ENCODE measurements at places on chromosomes 5 and 9. TPM values are rescaled to one million over a fixed set of nuclear protein-coding genes. Genes with fewer than 3 reads are reported as not detected.
A peak's percentile ranks its signal among the peaks of the same experiment; 100 is the strongest.

- H3K27ac ChIP-seq = no peak overlapping the region
- H3K4me3 ChIP-seq = no peak overlapping the region
- DNase-seq = no peak
- no peaks in the 10 kb centered on the region for H3K27me3 ChIP-seq
- no peaks in the 10 kb centered on the region for H3K4me1 ChIP-seq
Observed at GRCh38 chr5:72417333-72418062, 89.7 kb downstream of the ZNF366 start.

ANAPC2 gene
- 92.1 TPM for total RNA-seq

AK1 gene
- total RNA-seq = 86.8 TPM

DNA sequence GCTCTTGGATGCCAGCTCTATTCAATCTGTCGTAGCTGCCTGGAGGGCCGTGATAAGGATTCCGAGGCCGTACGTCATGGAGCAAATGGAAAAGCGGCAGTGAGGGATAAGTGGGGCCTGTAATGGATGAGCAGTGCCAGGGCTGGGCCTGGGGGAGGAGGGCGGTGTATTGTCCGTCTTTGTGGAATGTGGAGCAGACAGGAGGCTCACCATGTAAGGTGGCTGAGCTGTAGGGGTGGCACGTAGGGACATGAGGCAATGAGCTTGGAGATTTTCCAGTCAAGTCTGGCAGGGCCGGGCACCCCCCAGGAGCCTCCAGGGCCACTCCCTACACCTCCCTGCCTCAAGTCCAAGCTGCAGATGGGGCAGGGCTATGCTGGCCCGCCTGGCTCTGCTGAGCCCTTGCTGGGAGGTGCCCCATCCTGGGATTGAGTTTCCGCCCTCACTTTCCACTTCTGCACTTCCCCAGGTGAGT lies 29.2 kb downstream of the NCS1 start:
- no peaks in the 10 kb centered on the region for H3K4me1 ChIP-seq
- no peak overlapping the region for H3K4me3 ChIP-seq
- H3K27ac ChIP-seq = no peak overlapping the region
- no peaks in the 10 kb centered on the region for H3K36me3 ChIP-seq

DNA sequence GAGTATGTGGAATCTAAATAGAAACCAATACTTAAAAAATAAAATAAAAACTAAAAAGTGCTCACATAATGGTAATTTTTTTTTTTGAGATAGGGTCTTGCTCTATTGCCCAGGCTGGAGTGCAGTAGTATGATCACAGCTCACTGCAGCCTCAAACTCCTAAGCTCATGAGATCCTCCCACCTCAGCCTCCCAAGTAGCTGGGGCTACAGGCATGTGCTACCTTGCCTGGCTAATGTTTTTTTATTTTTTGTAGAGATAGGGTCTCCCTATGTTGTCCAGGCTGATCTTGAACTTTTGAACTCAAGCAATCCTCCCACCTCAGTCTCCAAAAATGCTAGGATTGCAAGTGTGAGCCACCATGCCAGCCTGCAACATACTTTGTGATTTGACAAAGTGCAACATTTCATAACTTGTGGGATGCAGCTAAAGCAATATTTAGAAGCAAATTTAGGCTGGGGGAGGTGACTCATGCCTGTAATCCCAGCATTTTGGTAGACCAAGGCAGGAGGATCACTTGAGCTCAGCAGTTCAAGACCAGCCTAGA lies 18.4 kb downstream of the AP3B1 start:
- no peaks in the 10 kb centered on the region for H3K27me3 ChIP-seq
- no peak overlapping the region for H3K4me3 ChIP-seq
- H3K27ac ChIP-seq = no peak overlapping the region

- H3K36me3 ChIP-seq = peaks cover 16% of the 10 kb centered on the region
- H3K4me1 ChIP-seq = peaks cover 9% of the 10 kb centered on the region
- H3K27me3 ChIP-seq = no peaks in the 10 kb centered on the region
- no peak overlapping the region for H3K4me3 ChIP-seq
Observed at GRCh38 chr5:95816776-95817175, 5.8 kb downstream of the GLRX start.

- H3K27ac ChIP-seq = peak overlapping the region; percentile 80
- DNase-seq = peak; percentile 88
- no peaks in the 10 kb centered on the region for H3K36me3 ChIP-seq
- H3K4me1 ChIP-seq = peaks cover 42% of the 10 kb centered on the region
Observed at GRCh38 chr5:172276214-172276613, 7.3 kb downstream of the UBTD2 start.

DNA sequence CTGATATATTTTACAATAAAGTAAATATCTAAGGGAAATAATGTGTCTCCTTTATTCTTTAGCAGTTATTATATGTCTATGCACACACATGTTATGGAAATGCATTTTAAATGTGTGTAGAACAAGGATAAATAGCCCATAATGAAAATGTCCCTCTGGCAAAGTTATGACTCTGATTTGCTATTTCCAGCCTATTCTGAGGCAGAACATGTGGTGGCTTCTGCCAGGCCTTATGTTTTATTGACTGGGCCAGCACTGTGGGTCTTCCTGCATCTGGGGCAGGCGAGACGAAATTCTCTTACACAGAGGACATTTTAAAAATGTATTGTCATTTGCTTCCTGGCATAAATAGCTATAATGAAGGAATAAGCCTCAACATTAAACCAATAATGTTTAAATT lies 52.8 kb downstream of the S1PR3 start:
- H3K36me3 ChIP-seq = no peaks in the 10 kb centered on the region
- H3K4me3 ChIP-seq = no peak overlapping the region
- H3K4me1 ChIP-seq = no peaks in the 10 kb centered on the region
- no peaks in the 10 kb centered on the region for H3K27me3 ChIP-seq

DNA sequence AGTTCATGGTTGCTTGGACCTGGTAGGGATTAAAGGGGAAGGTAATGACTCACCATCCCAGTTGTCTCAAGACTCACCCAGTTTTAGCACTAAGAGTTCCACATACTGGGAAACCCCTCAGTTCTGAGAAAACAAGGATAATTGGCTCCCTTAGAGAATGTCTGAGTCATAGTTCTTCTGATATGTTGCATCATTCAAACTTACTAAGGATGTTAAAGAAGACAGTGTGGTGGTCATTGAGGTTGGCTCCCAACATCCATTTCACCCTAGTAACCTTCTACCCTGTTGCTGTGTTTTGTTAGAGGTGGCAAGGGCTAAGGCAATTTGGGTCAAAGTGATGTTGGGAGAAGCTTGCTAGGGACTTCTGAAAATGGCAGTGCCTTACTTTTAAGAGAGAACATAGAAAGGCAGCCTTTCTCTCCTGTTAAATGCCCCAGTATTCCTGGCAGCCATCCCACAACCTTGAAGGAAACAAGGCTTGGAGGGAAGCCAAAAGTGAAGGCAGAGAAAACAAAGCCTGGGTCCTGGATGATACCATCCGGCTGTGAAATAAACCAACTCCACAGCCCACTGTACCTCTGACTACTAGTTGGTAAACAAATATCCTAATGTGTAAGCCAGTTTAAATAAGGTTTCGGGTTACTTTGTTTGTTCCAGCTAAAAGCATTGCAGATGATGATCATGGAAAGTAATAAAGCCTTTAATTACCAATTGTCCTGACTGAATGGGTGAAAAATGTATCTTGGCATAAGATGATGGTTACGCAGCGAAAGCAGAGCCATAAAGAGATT lies 80.4 kb upstream of the ADAMTSL1 start:
- no peak overlapping the region for H3K4me3 ChIP-seq
- H3K27ac ChIP-seq = peak overlapping the region; percentile 95
- H3K36me3 ChIP-seq = no peaks in the 10 kb centered on the region
- H3K27me3 ChIP-seq = no peaks in the 10 kb centered on the region
- peaks cover 28% of the 10 kb centered on the region for H3K4me1 ChIP-seq

- no peak overlapping the region for H3K27ac ChIP-seq
- peaks cover 7% of the 10 kb centered on the region for H3K36me3 ChIP-seq
- no peaks in the 10 kb centered on the region for H3K27me3 ChIP-seq
- DNase-seq = no peak
- no peak overlapping the region for H3K4me3 ChIP-seq
Observed at GRCh38 chr5:93575461-93576414, 5.3 kb downstream of the NR2F1-AS1 start.

CAMSAP1 gene
- 17.3 TPM for total RNA-seq

DNA sequence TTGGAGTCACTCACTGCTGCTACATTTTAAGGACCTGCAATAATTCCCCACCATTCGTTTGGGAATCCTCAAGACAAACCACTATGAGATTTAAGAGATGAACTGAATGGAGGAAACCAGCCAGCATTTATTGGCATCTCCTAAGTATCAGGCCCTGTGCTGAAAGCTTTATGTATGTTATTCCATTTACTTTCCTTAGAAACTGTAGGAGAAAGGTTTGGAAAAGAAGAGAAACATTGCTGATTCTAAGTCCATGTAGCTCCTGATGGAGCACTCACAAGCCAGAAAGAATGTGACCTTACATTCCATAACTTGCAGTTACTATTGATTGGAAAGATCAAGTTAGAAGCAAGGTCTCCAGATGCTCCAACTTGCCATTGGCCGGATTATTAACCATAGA lies 267.4 kb downstream of the GAS1 start:
- no peaks in the 10 kb centered on the region for H3K36me3 ChIP-seq
- H3K27ac ChIP-seq = no peak overlapping the region
- no peaks in the 10 kb centered on the region for H3K27me3 ChIP-seq
- DNase-seq = no peak
- H3K4me1 ChIP-seq = no peaks in the 10 kb centered on the region

DNA sequence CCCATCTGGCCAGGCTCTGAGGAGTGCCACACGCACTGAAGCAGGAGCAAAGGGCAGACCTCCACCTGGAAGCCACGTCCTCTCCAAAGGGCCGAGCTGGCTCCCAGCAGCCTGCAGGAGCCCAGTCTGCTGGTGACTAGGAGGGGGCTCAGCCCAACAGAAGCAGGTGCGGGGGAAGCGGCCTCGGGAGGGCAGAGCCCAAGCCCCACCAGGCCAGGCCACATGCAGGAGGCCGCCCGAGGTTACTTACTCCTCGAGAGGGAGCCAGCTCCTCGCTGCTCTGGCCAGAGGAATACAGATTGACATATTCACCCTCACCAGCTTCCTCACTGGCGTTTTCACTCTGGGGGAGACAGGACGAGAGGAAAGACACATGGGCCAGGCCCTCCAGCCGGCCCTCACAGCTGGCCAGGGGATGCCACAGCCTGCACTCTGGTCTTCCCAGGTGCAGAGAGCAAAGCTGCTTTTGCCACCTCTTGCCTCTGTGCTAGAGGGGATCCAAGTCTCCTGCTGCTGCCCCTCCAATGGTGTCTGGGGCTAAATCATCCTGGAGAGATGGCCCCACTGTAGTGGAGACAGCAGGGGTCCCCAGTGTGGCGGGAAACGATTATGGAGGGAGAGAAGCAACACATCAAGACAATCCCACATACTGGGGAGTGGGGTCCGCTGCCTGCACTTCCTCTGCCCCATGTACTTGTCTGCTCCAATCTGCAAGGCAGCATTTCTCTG lies 58.6 kb downstream of the PRRT1B start:
- H3K4me1 ChIP-seq = peaks cover 10% of the 10 kb centered on the region
- no peaks in the 10 kb centered on the region for H3K36me3 ChIP-seq
- no peak overlapping the region for H3K27ac ChIP-seq
- no peaks in the 10 kb centered on the region for H3K27me3 ChIP-seq
- H3K4me3 ChIP-seq = no peak overlapping the region

GRCh38 chr9:133787754-133788025 lies 49.5 kb upstream of the SARDH start:
- peaks cover 3% of the 10 kb centered on the region for H3K4me1 ChIP-seq
- no peaks in the 10 kb centered on the region for H3K27me3 ChIP-seq
- DNase-seq = peak; percentile 15
- H3K27ac ChIP-seq = no peak overlapping the region
- H3K4me3 ChIP-seq = no peak overlapping the region

DNA sequence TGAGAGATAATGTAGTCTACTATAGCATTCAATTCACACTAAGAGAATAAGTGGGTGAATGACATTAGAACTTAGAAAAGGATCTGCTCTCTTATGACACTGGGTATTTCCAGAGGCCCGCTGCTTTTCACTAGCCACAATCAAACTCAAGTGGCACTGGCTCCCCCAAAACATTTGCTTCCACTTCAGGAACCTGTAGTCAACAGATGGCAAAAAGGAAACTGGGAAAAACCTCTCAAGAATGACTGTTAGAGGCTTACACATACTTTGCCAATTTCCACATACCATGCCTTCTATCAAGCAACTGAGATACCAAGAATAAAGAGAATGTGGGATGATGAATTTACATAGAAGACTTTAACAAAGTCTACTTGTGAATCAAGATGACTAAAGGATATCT lies 11.2 kb downstream of the POC5 start:
- peaks cover 8% of the 10 kb centered on the region for H3K36me3 ChIP-seq
- H3K4me1 ChIP-seq = no peaks in the 10 kb centered on the region
- no peak overlapping the region for H3K27ac ChIP-seq
- no peaks in the 10 kb centered on the region for H3K27me3 ChIP-seq

IGIP gene
- total RNA-seq = 7.5 TPM

DNA sequence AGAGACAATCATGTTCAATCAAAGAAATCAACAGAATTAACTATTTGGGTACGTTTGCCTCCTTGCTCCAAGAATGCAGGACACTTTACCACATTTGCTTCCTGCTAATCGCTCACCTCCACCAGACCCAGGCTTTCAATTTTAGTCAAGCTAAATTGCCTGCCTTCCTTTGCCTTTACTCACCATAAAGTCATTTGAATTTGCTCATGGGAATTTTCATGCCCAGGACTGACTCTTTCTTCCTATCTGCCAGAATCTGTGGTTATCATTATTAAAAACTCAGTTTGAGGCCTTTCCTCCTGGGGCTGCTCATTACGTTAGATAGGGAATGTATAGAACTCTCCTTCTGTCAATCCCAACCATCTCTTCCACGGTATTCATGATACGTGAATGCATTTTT lies 1935.3 kb upstream of the WWC1 start:
- H3K36me3 ChIP-seq = no peaks in the 10 kb centered on the region
- H3K27me3 ChIP-seq = no peaks in the 10 kb centered on the region
- H3K4me3 ChIP-seq = no peak overlapping the region
- H3K27ac ChIP-seq = no peak overlapping the region
- no peaks in the 10 kb centered on the region for H3K4me1 ChIP-seq

DNA sequence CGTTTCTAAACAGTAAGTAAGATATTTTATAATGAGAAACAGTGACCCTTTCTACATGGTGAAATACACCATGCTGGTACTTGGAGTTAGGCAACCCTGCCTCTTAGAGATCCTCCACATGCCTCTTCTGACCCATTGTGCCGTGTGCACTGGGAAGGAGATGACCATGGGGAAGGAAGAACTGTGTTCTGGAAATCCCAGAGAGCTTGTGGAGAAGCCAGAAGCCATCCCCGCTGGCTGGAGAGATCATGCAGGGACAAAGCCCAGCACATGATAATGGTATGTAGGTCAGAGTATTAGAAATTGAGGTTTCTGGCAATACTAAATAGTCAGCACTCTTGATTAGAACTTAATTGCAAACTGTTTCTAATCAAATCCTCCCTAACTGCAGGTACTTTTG lies 307.3 kb downstream of the FBXL7 start:
- H3K36me3 ChIP-seq = no peaks in the 10 kb centered on the region
- DNase-seq = no peak
- H3K27ac ChIP-seq = no peak overlapping the region
- no peaks in the 10 kb centered on the region for H3K4me1 ChIP-seq
- H3K27me3 ChIP-seq = 0 out of 2 replicates have a peak, but pooled peaks cover 5% of the 10 kb centered on the region

GRCh38 chr9:114250235-114250568 lies 72.7 kb upstream of the ORM1 start:
- DNase-seq = no peak
- H3K4me3 ChIP-seq = no peak overlapping the region
- no peak overlapping the region for H3K27ac ChIP-seq
- no peaks in the 10 kb centered on the region for H3K36me3 ChIP-seq

GRCh38 chr5:173923218-173924095 lies 35.3 kb downstream of the CPEB4 start:
- no peaks in the 10 kb centered on the region for H3K27me3 ChIP-seq
- no peak overlapping the region for H3K27ac ChIP-seq
- peaks cover 20% of the 10 kb centered on the region for H3K36me3 ChIP-seq
- DNase-seq = no peak
- H3K4me1 ChIP-seq = peaks cover 23% of the 10 kb centered on the region

TMOD1 gene
- total RNA-seq = 7.1 TPM
